ENCODE measurements at places on chromosomes 5 and 9.
A peak's percentile ranks its signal among the peaks of the same experiment; 100 is the strongest.

- no peak for DNase-seq
Measured at GRCh38 chr5:90615355-90615754, 56.8 kb downstream of the ADGRV1 start.

DNA sequence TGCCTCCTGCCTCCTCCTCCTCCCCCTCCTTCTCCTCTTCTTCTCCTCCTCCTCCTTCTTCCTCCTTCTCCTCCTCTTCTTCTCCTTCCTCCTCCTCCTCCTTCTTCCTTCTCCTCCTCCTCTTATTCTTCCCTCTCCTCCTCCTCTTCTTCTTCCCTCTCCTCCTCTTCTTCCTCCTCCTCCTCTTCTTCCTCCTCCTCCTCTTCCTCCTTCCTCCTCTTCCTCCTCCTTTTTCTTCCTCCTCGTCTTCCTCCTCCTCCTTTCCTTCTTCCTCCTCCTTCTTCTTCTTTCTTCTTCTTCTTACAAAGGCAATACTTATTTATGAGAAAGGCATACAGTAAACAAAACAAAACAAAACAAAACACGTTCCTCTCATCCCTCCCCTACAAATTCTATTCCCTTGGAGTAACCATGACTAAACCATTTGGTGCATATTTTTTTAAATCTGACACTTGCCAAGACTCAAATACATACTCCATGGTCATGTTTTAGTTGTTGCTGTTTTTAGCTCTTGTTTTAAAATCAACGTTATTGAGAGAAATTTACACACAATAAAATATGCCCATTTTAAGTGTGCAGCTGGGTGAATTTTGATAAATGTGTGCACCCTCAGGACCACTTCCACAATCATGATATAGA, 135.6 kb downstream of the FOXD1 start:
- no peak for DNase-seq

GRCh38 chr9:112028242-112029221, 131.9 kb downstream of the UGCG start:
- DNase-seq: peak; percentile 88

- DNase-seq: no peak
Measured at GRCh38 chr9:111974092-111974681, 77.6 kb downstream of the UGCG start.

DNA sequence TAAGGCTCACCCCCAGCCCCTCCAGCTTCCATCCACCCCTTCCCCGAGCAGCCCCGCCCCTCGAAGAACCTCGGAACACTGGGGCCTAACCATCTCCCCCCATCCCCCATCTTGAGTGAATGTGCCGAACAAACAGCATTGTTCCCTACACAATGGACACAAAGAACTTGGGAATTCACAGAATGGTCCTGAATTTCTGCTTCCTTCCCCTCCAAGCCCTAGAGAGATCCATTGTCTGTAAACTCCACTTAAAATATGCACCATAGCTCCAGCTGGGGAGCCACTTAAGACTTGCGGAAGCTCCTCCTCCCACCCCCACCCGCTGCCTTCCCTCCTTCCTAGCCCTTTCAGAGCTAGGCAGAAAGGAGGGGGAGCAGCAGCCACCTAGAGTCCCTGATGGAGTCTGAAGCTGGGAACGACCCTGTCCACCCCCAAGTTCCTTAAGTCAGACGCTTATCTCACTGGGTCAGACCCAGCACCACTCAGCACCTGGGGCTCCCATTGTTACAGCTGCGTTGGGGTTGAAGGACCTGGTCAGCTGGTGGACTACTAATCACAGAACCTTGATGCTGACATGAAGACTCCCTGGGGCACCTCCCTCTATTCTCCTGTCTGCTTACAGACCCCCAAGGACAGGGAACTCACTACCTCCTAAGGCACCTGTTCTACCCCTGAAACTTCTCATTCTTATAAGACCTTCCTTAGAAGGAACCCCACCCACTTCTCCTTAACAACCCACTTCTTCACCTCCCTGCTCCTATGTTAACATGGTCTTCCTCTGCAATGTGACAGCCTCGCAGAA, 61.4 kb downstream of the PCDH1 start:
- no peak for DNase-seq
